ENCODE measurements at places on chromosomes 6 and 20.
A peak's percentile ranks its signal among the peaks of the same experiment; 100 is the strongest.

- no peak for DNase-seq
Observed at GRCh38 chr6:5105146-5105545, 20.0 kb downstream of the PPP1R3G start.

DNA sequence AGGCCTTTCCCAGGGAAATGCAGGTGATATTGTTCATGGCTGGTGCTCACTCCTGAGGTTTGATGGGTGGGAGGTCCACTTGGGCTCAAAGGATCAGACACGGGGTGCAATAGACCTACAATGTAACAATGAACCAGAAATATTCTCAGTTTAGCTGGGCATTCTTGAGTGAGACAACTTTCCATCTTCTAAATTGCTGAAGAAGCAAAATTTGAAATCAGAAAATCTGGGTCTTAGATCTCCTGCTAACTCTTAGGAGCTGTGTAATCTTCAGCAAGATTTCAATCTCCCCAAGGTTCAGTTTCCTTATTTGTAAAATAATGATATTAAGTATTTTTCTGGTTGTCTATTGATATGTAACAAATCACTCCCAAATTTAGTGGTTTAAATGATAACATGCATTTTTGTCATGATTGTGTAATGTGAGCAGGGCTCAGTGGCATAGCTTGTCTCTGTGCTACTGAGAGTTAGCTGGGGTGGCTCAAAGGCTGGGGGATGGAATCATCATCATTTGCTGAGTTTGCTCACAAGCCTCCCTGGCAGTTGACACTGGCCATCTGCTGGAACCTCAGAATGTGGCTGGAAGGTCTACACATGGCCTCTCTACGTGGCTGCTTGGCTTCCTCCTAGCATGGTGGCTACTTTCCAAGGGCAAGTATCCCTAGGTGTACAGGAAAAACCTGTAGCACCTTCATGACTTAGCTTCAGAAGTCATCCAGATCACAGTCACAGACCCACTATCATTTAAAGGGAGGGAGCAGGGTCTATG lies 98.8 kb downstream of the GRM1 start:
- DNase-seq = no peak

DNA sequence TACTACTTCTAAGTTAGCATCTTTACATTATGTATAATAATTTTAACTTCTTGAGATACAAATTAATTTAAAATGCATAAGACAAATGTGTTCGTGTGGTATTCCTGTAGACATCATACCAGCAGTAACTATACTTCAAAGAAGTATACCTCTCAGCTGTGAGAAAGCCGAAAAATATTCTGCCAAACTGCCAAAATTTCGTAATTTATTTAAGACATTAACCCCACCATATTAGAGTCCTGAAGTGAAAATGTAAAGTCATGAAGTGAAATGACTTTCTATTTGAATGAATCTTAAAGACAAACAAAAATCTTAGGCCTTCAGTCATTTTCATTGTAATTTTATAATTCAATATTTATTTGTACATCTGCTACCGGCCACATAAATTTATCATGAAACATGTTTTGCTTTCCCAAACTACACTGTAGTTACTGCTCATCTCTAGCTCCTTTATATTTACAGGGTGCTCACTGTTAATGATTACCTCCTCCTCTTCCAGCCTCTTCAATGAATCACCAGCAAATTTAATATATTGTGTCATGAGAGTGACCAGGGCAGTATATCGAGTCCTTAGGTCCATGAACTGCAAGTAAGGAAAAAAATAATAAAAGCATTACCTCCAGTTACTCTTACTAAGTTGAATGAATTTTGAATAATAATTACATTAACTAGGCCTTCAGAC lies 18.5 kb downstream of the DST start:
- DNase-seq = no peak

DNA sequence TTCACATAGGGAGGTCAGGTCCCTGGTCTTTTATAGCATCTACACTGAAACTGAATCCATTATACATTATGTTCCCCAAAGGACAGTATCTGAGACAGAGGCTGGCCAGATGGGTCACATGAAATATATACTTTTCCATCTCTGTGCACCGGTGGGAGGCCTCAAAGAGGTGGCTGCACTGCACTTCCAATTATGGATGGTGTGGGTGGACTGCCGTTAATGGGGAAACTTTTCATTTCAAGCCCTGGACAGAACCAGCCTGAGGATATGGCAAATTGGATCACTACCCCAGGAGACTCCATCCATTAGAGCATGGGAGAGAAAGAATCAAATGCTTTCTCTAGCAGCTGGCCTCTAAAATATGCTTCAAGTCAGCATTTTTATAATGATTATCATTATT lies 280.5 kb upstream of the OPRM1 start:
- no peak for DNase-seq

- DNase-seq = no peak
Observed at GRCh38 chr6:105015482-105015881, 58.6 kb downstream of the LIN28B start.

GRCh38 chr6:106421496-106421895 lies 61.0 kb downstream of the CRYBG1 start:
- DNase-seq = no peak

- DNase-seq = no peak
Observed at GRCh38 chr6:101816716-101817115, 423.2 kb downstream of the GRIK2 start.

DNA sequence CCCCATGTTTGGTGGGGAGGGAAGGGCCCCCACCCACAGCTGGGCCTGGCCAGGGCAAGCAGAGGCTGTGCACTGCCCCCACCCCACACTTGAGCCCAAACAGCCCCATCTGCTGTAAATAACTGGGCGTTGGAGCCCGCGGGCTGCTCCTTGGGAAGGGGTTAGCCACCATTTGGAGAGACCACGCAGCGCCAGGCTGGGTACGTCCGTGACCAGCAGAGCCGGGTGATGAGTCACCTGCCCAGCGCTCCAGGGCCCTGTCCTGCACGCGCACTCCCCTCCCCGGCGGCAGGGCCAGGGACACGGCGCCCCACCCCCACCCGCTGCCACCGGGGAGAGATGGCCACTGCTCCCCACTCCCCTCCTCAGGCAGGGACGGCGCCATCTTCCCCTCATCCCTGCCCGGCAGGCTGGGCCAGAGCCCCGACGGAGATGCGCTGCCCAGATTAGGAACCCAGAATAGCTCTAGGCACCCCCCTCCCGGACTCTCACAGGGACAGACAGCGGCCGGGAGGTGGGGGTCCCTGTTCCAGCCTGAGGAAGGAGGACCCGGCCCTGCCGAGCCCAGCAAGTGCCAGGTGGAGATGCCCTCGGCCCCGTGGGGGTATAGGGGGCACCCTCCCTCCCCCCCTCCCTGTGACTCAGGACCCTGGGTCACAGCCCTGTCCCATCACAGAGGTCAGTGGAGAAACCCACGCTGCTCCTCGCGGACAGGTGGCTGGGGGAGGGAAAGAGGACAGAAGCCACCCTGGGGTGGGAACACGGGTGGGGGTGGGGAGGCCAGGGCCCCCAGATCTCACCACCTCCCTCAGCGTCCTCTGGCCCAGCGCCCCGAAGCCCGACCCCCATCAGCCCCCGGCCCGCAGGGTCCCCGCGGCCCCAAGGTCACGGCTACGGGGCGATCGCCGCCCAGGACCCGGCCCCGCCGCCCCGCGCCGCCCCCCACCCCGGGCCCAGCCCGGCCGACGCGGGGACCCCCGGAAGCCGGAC lies 642 bp downstream of the EEF1A2 start:
- DNase-seq = peak; percentile 88

DNA sequence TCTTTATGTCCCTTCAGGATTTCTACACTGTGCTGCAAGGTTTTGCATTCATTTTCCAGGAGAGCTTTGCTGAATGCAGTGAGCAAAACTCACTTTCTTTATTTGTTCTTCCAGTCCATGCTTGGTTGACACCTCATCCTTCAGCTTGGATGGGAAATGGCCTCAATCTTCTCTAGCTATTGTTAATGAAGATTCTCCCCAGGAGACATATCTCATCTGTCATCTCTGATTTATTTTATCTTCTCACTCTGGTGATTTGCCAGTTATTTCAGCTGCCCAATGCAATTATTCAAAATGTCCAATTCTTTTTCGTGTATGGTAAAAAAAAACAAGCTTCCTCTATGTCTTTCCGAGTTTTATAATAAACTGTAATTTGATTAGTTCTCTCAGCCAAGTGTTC lies 77.9 kb upstream of the PAK5 start:
- DNase-seq = no peak

DNA sequence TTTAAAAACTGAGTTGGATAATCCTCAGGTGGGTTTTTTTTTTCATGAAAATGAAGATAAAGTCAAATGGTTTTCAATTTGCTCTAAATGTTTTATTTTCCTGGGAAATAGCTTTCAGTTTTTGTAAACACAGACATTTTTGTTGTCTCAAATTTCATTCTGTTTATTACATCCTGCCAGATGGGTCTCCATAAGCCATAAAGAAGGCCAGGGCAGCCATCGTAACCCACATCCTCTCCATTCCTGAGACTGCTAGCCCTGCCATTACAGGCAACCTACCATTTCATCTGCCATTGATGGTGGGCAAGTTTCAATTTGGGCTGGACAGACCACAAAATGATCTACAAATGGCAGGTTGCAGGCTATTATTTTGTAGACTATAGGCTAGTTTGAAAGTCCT lies 60.8 kb downstream of the BTBD3 start:
- no peak for DNase-seq

- DNase-seq = no peak
Observed at GRCh38 chr6:81987293-81987692, 234.8 kb upstream of the TENT5A start.
